ENCODE measurements at places on chromosomes 12 and 14.

DNA sequence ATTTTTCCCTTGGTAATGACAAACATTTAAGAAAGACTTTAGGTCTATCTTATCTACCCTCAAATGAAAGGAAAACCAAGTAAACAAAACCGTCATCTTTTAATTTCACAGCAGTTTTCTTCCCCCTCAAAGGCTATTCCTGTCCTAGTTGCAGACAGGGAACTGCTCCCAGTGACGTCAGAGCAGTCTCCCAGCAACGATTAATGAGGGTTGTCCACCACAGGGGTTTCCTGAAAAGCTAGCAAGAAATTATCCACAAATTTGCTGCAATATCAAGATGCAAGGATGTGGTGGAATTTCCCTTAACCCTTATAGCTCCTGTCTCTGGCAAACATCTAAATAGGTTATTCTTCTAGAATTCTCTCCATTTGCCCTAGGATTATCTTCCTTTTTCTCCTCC is 89.1 kb upstream of the STAC3 start:
- no peak for DNase-seq

DNA sequence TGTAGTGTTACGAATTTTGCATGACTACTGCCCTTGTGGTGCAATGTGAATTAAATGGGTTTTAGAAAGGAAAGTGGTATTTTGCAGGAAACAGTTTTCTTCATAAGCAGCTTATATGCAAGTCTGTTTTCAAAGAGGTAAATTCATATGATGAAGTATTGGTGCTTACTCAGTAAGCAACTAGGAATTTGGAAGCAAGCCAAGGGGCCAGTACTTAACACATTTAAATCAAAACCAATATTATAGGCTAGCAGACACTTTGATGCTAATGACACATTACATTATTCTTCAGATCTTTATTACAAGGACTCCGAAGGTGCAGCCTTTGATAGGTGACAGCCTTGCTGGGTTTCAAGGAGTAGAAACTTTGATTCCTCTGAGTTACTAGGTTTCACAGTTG is 23.1 kb downstream of the MGAT4C start:
- DNase-seq: no peak

GRCh38 chr14:52609445-52610044 is 56.9 kb downstream of the GPR137C start:
- DNase-seq: peak; percentile 6

- DNase-seq: no peak
Measured at GRCh38 chr12:112852810-112853209, 54.0 kb upstream of the OAS1 start.

- no peak for DNase-seq
Measured at GRCh38 chr12:18998343-18999261, 130.9 kb upstream of the PLEKHA5 start.

GRCh38 chr12:17159506-17160300 is 553.7 kb upstream of the LMO3 start:
- no peak for DNase-seq

DNA sequence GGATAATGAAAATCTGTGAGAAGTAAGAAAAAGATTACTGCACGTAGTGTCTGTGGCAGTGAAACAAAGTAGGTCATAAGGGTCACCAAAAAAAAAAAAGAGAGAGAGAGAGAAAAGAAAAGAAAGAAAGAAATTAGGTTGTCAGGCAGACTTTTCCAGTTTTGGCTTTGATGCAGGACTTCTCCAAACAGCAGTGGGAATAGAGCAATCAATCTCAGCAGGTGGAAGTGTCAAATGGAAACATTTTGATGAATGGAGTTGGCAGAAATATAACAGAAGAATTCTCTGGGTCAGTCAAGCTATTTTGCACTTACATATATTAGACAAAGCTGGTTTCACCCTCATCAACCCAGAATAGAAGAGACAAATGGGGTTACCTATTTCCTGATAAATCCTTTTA is 745.8 kb downstream of the SLC6A15 start:
- DNase-seq: no peak

DNA sequence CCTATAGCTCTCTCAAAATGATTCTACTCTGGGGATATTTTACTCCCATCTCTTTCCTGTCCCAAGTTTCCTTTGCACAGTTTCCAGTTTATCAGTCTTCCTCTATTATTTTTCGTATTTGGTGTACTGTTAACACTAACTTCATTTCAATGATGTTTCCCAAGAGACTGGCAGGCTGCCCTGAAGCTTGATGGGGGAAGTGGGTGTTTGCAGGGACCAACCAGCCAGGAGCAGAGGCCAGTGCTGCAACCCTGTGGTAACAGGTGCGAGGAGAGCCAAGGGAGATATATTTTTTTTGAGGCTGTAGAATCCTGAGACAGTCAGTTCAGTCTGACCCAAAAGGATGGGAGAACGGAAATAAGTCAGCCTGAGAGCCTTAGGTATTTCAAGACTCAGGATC is 11.8 kb upstream of the CEBPE start:
- no peak for DNase-seq

DNA sequence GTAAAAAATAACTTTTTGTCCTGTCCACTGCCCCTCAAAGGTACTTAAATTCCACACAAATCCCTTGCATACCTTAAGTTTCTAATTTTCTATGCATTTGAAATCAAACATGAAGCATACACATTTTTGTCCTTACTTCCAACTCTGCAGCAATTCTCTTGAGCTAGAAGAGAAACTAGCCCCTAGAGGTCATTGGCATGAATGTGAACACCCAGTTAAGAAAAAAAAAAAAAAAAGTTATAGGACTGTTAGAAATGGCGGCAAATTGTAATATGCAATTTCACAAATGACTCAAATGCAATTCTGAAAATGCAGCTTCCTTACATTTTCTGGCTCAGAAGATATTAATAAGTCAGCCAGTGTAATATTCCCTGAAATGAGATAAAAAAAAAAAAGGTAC is 4.6 kb upstream of the ESR2 start:
- no peak for DNase-seq

- peak; percentile 24 for DNase-seq
Measured at GRCh38 chr14:67186789-67187584, 2.3 kb upstream of the GARIN2 start.

GRCh38 chr14:62943202-62943601 is 102.1 kb downstream of the KCNH5 start:
- no peak for DNase-seq

- DNase-seq: no peak
Measured at GRCh38 chr14:104477666-104478380, 101.7 kb upstream of the C14orf180 start.

- DNase-seq: no peak
Measured at GRCh38 chr12:83958997-83959396, 953.6 kb downstream of the SLC6A15 start.

GRCh38 chr14:75831455-75831854 is 150.3 kb downstream of the TGFB3 start:
- DNase-seq: no peak

- no peak for DNase-seq
Measured at GRCh38 chr12:47891356-47891755, 13.4 kb downstream of the VDR start.

All from ELF-1 (cell line).